Urinary bladder (tissue), 4 donors: ENCODE measurements at places on chromosomes 16 and 17.

GRCh38 chr17:54968988-54969332 is 395 bp downstream of the STXBP4 start:
- peak; percentile 7 for DNase-seq

GRCh38 chr17:39054111-39054645 is 87.0 kb upstream of the FBXO47 start:
- DNase-seq = no peak

- DNase-seq = no peak
Measured at GRCh38 chr16:72073560-72074230, 10.7 kb downstream of the HPR start.

DNA sequence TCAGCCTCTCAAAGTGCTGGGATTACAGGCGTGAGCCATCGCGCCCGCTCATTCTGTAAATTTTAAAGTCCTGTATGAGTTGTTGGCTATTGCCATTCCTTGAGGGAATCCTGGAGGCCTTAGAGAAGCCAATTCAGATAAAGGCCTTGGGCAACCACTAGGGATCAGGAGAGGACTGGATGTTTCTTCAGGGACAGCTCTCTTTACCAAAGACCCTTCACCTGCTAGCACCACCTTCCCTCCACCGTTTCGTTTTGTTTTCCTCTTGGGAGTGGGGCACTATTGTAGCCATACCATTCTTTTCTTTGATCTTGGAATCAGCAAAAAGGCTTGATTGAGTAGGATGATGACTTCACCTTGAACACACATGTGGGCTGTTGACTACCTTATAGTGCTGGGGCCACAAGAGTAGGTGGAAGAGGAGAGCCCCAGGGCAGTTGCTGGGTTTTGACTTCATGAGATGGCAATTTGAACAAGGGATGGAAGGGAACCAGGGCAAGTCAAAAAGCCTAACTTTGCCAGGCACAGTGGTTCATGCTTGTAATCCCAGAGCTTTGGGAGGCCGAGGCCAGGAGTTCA is 7.0 kb upstream of the ANKRD40CL start:
- DNase-seq = no peak

DNA sequence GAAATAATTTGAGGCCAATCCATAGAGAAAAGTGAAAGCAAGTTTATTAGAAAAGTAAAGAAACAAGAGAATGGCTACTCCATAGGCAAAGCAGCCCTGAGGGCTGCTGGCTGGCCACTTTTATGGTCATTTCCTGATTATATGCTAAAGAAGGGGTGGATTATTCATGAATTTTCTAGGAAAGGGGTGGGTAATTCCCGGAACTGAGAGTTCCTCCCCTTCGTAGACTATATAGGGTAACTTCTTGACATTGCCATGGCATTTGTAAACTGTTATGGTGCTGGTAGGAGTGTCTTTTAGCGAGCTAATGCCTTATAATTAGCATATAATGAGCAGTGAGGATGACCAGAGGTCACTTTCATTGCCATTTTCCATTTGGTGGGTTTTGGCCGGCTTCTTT is 4.4 kb downstream of the DHRS7B start:
- DNase-seq = no peak

DNA sequence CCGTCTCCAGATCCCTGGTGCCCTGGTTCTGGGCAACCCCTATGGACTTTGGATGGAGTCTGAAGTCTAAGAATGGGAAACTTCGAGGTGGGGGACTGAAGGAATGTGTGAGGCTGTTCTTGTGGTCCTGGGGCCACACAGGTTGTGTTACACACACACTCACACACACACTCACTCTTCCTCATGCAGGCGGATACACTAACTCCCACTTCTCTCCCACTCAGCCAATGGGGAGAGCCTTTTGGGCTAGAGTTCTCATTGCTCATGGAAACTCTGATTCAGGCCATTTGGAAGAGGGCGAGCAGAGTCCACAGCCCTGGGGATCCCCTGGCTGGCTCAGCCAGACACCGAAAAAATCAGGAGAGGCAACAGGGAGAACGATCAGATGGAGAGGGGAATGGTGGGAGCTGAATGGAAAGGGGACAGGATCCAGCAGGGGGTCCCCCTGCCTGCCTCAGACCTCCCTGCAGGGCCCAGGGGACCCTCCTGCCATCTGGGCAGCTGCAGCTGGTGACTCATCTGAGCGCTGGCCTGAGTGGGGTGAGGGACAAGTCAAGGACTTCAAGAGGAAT is 9.1 kb downstream of the IGFBP4 start:
- no peak for DNase-seq

DNA sequence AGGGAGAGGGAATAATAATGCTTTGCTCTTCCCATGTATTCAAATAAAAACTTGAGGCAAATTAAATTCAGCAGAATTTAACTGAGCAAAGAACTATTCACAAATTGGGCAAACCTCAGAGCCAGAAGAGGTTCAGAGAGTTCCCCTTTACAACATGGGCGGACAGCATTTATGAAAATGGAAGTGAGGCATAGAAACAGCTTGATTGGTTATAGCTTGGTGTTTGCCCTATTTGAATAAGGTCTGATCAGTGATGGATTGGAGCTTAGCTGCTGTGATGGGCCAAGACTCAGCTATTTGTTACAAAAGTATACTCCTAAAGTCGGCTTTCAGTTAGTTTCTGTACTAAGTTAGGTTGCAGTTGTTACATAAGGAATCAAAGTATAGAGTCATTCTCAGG is 63.0 kb downstream of the TMEM100 start:
- DNase-seq = no peak

- peak; percentile 85 for DNase-seq
Measured at GRCh38 chr17:81871387-81872230, 472 bp upstream of the ARHGDIA start.

DNA sequence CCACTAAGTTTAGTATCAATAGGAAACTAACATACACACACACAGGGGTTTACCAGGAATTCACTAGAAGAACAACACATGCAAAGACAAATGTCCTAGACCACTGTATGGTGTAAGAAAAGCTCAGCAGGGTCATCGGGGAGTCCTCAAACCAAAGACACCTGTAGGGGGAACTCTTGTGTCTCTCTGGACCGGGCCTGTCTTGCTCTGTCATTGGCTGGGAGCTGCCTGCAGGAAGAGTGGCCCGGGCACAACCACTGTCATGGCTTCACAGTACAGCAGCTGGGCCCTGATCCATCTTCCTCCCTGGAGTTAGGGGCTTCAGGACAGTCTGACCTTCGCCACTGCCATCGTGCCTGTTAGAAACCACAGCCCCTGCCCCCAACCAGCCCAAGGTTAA is 263.6 kb upstream of the DYNLRB2 start:
- DNase-seq = no peak

DNA sequence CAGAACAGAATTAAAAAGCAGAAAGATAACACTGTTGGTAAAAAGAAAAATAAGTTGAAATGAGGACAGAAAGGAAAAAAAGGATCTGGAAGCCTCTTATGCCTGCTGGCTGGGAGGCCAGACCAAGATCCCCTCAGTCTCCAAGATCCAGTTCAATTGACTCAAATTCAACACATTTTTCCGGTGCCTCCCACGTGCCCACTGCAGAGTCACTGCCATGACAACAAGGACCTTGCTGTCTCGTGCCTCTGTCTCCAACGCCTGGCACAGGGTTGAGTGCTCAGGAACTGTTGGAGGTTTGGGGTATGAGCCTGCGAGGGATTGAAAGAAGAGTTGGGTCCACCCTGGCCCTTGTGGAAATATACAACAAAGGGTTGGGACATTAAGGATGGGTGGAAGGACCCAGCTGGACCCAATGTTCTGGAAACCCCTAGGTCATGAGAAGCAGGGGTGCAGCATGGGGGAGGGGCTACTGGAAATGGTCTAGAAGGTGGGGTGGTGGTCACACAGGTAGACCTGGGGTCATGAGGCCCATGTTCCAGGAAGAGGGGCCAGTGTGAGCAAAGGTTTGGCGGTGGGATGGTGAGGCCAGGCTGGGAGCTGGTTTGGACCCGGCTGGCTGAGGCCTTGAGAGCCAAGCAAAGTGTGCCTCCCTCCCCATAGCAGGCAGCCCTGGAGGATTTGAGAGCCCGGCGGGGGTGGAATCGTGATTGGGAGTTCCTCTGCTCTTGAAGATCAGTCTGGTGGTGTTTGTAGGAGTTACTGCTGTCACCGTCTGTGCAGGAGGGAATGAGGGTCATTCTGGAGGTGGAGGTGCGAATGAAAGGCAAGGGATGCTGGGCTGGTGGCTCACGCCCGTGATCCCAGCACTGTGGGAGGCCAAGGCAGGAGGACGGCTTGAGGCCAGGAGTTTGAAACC is 1.3 kb downstream of the IL34 start:
- DNase-seq = no peak

DNA sequence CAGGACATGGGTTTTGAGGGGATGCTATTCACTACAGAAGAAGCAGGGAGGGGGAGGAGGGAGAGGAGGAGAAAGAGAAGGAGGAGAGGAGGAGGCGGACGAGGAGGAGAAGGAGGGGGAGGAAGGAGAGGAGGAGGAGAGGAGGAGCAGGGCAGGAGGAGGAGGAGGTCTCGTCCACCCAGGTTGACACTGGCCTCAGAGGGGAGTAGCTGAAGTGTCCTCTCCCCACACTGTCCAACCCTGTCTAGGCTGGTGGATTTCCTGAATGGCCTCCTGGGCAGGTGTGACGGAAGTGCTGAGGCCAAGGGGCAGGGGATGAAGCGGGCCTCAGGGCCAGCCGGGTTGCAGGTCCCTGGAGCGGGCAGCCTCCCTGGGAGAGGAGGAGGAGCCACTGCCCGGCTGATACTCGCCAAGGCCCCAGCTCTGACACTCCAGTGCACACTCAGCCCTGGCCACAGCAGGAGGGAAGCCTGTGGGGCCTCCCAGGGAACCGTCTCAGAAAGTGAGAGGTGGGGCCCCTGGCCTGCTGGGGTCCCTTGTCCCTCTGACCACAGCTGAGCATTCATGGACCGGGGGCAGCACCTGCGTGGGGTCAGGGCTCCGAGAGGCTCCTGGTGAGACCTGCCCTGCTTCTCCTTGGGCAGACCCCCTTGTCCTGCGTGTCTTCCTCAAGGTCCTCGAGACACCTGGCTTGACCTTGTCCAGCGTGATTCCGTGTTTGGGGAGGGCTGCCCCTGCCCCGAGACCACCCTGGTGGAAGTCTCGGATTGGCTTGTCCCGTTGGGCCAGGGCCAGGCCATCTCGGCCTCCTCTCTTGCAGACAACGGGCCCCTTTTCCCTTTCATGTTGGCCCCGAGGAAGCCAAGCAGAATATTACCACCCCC is 200.6 kb upstream of the CIBAR2 start:
- no peak for DNase-seq

DNA sequence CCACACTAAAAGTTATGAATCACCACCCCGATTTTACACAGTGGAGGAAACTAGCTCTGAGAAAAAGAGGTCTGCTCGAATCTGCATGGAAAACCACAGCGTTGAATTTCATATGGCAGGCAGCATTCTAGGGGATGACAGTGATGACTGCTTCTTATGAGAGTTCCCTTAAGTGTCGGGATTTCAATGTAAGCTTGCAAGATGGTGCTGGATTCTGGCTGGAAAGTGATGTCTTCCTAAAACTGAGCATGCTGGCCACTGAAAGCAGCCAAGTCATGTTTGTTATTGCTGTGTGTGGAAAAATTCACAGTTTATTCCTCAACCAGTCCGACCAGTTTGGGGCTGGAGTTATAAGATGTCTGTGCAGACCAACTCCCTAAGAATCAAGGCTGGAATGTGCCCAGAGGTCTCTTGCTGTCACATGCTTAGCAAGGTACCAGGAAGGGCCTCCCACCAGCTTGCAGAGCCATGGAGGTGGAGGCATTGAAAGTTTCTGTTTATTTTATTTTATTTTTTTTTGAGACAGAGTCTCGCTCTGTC is 37.2 kb upstream of the GAN start:
- peak; percentile 73 for DNase-seq

- peak; percentile 65 for DNase-seq
Measured at GRCh38 chr17:40284085-40284713, 3.5 kb upstream of the CDC6 start.

GRCh38 chr17:79338604-79339003 is 264.0 kb downstream of the ENGASE start:
- no peak for DNase-seq

- no peak for DNase-seq
Measured at GRCh38 chr17:76017481-76018339, 9.4 kb downstream of the EVPL start.

- DNase-seq = no peak
Measured at GRCh38 chr16:87143661-87144121, 173.5 kb downstream of the C16orf95 start.

DNA sequence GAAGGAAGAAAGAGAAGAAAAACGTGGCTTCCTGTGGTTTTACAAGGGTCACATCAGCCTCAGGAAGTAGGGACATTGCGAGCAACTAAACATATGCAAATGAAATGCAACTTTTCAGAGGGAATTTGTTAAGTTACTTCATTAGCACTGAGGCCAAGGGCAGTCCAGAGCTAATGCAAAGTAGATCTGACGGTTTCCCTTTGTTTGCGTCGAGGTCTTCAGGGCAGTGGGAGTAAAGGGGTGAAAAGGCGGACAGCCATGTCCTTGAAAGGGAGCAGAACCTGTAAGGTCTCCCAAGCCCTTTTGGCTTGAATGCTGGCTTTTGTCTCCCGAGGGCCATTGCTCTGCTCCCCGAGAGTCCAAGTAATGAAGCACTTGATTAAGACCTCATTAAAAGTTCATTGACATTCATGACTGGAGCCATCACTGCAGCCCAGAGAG is 85.0 kb downstream of the PMP22 start:
- DNase-seq = no peak

GRCh38 chr17:27466376-27466742 is 10.1 kb downstream of the KSR1 start:
- DNase-seq = no peak

- no peak for DNase-seq
Measured at GRCh38 chr16:75371171-75371570, 62.1 kb downstream of the CFDP1 start.

DNA sequence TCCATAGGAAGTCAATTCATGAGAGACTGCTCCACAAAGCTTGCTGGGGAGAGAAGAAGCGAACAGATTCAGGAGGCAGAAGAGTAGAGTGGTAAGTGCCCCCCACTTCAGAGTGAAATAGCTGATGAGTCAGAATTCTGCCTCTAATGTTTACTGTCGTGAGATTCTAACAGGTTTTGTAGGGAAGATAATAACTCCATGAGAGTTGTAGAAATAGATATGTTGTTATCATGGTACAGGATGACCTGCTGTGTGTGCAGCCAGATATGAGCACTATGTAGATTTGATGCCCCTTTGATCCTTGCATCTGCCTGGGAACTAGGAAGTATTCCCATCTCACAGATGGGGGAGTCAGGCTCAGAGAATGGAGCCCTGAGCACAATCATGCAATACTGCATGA is 502.4 kb upstream of the CDH11 start:
- DNase-seq = no peak

GRCh38 chr17:59433586-59433985 is 102.1 kb downstream of the YPEL2 start:
- no peak for DNase-seq

GRCh38 chr17:42153919-42154742 is 658 bp downstream of the RAB5C start:
- DNase-seq = no peak

DNA sequence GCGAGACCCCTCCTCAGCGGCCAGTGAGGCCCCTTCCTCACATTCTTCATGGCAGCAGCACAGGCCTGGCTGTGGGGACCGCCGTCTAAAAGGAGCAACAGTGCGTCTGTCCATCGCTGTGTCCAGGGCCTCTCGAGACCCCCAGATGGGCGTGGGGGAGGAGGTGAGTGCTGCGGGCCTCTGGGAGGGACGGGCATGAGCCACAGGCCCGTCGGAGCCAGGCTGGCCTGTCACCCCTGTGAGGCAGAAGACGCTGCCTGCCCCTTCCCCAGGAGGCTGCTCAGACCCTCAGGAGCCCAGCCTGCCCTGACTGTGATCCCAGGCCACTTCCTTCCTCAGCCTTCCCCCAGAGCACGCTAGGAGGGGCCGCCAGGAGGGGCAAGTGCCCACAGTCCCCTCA is 2.1 kb upstream of the PYCR1 start:
- DNase-seq = no peak
